ENCODE measurements at places on chromosomes 3 and 15. TPM values are rescaled to one million over a fixed set of nuclear protein-coding genes. Genes with fewer than 3 reads are reported as not detected.

The MYO5A gene
- 55.0 TPM for total RNA-seq

The SLC12A8 gene
- total RNA-seq = not detected

The SLCO2A1 gene
- total RNA-seq = 111 TPM

The CPN2 gene
- total RNA-seq = not detected

The UCN2 gene
- not detected for total RNA-seq

DNA sequence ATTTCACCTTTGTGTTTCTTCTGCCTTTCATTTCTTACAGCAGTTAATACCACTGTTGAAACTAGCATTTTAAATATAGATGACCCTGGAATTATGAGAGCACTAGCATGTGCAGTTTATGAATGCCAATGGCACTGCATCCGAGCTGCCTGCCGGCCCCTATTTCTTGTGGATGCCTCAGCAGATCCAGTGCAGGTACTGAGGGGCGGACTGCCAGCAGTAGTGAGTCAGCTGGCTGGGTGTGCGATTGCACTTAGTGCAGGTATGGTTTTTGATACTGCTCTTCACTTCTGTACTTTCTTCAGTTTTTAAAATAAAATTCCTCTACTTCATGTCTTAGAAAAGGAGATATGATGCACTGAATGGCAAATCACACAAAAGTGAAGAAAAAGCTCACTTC is 453.0 kb downstream of the DIPK2A start:
- DNase-seq = no peak

DNA sequence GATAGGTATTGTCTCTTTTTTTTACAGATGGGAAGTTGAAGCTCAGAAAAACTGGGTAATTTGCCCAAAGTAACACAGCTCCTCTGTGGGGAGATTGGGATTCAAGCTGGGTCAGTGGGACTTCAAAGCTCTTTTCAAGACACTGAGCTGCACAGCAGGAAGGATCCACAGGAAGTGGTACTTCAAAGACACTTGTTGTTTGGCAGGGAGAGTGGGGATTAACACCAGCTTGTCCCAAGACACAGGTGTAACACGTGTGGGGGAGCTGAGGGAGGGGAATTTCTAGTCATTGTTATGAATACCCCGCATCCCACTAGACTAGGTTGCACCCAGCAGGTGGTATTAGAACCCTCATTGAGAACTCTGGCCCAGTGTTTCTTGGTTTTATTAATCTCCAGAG is 116.0 kb downstream of the FOXB1 start:
- no peak for DNase-seq

GRCh38 chr3:150377601-150378300 is 30.3 kb upstream of the TSC22D2 start:
- DNase-seq = no peak

DNA sequence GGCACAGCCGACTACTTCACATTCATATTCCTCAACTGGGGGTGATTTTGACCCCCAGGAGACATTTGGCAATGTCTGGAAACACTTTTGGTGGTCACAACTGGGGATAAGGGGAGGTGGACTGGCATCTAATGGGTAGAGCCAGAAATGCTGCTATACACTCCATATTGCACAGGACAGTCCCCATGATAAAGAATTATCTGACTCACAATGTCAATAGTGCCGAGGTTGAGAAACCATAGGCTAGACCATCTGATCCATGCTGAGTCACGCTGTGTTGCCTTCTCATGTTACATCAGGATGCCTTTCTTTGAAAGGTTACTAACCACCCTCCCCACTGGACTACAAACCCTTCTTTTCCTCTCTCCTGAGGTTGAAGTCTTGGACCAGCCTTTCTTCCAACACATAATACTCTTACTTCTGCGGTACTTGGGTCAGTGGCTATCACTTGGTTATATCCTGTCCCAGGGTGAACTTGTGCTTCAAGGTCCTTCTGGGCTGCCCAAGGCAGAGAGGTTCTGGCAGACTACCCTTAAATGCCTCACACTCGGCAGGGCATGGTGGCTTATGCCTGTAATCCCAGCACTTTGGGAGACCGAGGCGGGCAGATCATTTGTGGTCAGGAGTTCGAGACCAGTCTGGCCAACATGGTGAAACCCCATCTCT is 68.8 kb downstream of the CTNNB1 start:
- no peak for DNase-seq

GRCh38 chr3:64806668-64807605 is 119.1 kb upstream of the ADAMTS9 start:
- no peak for DNase-seq

DNA sequence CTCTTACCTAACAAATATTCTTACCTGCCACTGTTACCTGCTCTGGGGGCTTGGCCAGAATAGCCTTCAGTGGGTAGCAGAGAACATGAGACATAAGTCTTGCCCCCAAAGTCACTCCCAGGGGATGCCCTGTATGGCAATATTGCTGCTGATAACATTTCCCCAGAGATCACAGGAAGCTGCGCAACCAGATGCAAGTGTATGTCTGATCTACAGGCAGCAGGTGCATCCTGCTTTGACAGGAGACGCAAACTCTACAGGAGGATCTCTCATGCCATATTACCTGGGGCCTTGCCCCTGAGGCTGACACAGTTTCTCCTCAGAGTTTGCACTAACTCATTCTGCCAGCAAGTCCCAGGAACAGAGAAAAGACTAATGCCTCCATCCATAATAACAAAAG is 174.4 kb upstream of the LPP start:
- no peak for DNase-seq

DNA sequence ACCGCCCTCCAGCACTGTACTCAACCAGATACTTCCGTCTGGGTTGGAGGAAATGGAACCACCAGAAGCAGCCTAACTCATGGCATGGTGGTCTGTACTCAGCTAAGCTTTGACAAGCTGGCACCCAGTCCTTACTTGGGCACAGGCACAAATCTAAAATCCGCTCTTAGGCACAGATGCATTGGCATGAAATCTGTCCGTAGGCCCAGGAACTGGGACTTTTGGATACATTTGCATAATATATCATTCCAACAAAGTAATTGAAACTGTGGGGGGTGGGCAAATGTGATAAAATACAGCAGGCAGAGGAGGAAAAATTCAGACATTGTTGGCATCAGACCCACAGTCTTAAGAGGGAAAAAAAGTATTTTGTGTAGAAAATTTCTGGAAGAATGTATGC is 75.4 kb downstream of the C3orf85 start:
- DNase-seq = no peak

- no peak for DNase-seq
Measured at GRCh38 chr3:72597043-72597442, 251.2 kb downstream of the SHQ1 start.

DNA sequence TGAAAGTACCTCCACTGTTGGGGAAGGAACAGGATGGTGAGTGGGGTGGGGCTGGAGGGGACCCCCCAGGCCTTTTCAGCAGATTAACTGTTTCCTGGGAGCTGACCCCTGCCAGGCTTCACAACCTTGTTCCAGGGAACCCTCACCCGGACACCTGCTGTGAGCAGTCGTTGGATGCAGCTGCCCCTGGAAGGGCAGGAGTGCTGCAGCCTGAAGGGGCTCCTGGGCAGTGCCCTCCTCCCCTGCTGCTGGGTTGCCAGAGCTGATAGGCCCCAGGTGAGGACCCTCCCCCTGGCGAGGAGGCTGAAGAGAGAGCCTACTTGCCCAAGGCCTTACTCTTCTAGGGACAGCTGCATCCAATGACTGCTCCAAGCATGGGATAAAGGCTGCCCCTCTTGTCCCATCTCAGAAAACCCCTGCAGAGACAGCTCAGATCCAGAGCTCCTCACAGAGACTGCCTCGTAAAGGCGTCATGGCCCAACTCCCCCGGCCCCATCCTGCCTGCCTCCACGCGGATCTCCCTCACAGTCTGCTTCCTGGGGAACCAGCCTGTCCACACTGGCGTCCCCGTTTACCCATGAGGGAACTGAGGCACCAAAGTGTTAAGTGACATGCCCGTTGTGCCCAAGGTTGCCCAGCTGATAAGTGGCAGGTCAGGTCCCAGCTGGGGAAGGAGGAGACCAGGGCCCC is 193.4 kb upstream of the LINGO1 start:
- no peak for DNase-seq

Measured in ascending aorta (tissue), 2 donors.